ENCODE measurements at places on chromosomes 3 and 15. TPM values are rescaled to one million over a fixed set of nuclear protein-coding genes. Genes with fewer than 3 reads are reported as not detected.

DNA sequence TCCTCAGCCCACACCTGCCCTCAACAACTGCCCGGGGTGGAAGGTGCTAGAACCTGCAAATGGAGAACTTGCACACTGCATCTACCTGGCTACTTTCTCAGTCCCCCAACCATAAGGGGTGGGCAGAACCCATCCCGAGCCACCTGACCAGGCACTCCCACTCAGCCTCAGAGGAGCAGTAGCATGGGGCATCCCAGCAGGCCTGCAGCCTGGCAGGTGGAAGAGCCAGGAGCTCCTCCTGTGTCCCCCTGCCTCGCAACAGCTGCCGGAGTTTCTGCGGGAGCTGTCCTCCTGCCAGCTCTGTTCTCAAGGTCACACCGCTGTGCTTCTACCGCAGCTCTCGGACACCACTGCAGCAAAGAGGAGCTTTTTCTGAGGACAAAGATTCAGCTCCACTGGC lies 27.5 kb downstream of the RAB6B start:
- H3K27ac ChIP-seq: no peak overlapping the region
- H3K4me3 ChIP-seq: no peak overlapping the region
- no peak for DNase-seq
- H3K4me1 ChIP-seq: no peaks in the 10 kb centered on the region
- H3K27me3 ChIP-seq: no peaks in the 10 kb centered on the region

DNA sequence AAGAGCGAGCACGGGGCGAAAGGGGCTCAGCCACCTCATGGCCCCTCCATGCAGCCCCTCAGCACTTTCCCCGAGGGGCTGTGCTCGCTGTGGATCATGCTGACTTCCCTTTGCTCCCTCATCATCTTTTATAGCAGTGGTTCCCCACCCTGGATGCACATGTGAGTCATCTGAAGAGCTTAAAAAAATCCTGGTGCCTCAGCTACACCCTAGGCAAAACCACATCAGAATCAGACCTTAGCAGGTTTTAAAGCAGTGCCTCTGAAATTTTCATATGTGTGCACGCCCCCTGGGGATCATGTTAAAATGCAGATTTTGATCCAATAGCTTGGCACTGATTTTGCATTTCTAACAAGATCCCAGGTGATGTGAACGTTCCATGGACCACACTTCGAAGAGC lies 50.9 kb downstream of the FEM1B start:
- H3K4me3 ChIP-seq: no peak overlapping the region
- H3K27me3 ChIP-seq: no peaks in the 10 kb centered on the region
- peaks cover 80% of the 10 kb centered on the region for H3K36me3 ChIP-seq
- H3K4me1 ChIP-seq: peaks cover 69% of the 10 kb centered on the region

DNA sequence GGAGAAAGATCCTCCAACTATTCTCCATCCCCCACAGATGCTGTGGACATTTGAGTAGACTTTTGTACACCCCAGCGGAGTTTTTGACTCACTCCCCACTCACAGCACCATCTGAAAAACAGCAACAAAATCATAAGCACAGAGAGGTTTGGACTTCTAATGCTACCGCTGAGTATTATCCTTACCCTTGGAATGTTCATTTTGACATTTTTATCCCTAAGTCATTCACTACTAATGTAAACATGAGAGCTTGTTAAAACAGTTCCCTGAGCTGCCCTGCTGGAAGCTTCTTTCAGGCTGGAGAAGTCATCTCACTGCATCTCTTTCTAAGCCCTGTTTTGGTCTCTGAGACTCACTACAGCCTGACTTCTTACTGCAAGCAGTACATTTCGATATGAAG lies 1045.9 kb downstream of the MCTP2 start:
- peak overlapping the region; percentile 26 for H3K4me3 ChIP-seq
- peaks cover 63% of the 10 kb centered on the region for H3K4me1 ChIP-seq
- H3K27me3 ChIP-seq: no peaks in the 10 kb centered on the region
- no peak for DNase-seq
- peak overlapping the region; percentile 83 for H3K27ac ChIP-seq

- no peaks in the 10 kb centered on the region for H3K27me3 ChIP-seq
- no peak overlapping the region for H3K4me3 ChIP-seq
- DNase-seq: no peak
- H3K36me3 ChIP-seq: no peaks in the 10 kb centered on the region
- no peak overlapping the region for H3K27ac ChIP-seq
These were observed 101.7 kb upstream of the MANF start for GRCh38 chr3:51283421-51283820.

GRCh38 chr3:61828184-61828874 lies 267.0 kb downstream of the PTPRG start:
- no peaks in the 10 kb centered on the region for H3K27me3 ChIP-seq
- peaks cover 11% of the 10 kb centered on the region for H3K4me1 ChIP-seq

DNA sequence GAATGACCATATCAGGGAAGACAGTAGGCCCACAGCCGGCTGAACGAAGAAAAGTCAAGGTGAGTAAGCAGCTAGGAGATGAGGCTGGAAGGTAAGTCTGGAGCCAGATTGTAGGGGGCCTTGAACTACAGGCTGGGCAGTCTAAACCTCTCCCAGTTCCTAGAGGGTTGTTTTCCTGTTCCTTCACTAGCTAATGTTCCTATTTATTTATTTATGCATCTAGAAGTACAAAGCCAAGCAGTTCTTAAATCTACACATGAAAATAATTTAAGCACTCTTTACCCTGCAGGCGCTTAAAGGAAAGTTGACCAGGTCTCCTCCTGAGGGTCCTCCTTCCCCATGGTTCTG lies 3.7 kb downstream of the ACAA1 start:
- peaks cover 22% of the 10 kb centered on the region for H3K4me1 ChIP-seq
- DNase-seq: peak; percentile 17
- H3K4me3 ChIP-seq: no peak overlapping the region
- H3K27me3 ChIP-seq: no peaks in the 10 kb centered on the region

DNA sequence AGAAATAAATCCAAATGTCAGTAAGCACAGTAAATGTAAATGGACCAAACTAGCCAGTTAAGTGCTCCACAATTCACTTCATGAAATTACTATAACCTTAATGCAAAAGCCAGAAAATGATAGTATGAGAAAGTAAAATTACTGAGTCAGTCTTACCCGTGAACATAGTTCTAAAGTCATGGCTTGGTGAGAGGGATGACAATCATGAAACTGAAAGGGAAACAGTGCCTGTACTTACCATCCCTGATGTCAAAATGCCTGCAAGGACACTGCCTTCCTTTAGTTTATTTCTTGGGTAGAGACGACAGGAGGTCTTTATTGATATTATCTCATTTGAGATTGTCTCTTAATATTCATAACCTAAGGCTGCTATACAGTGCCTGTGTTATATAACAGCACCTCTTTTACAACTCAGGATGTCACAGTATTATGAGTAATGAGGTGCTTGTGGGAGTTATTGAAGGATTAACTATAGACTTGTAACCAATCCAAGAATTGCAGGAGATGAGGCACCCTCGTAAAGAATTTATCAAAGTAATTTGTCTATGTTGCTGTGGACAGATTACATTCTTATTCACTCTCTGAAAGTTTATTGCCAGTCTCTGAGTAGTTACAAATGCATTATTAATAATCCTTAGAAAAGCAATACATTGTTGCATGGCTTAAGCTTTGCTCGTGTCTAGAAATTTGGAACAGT lies 142.9 kb upstream of the BFSP2 start:
- no peaks in the 10 kb centered on the region for H3K36me3 ChIP-seq
- no peak overlapping the region for H3K4me3 ChIP-seq
- no peak overlapping the region for H3K27ac ChIP-seq
- peaks cover 18% of the 10 kb centered on the region for H3K27me3 ChIP-seq
- no peak for DNase-seq

- H3K27me3 ChIP-seq: no peaks in the 10 kb centered on the region
- no peak for DNase-seq
- H3K4me1 ChIP-seq: peaks cover 32% of the 10 kb centered on the region
- no peaks in the 10 kb centered on the region for H3K36me3 ChIP-seq
- H3K4me3 ChIP-seq: no peak overlapping the region
These were observed 217.0 kb downstream of the PDCD6IP start for GRCh38 chr3:34015204-34016142.

- H3K36me3 ChIP-seq: no peaks in the 10 kb centered on the region
- no peak overlapping the region for H3K27ac ChIP-seq
- H3K27me3 ChIP-seq: peaks cover 11% of the 10 kb centered on the region
- DNase-seq: no peak
These were observed 7.9 kb downstream of the LYZL4 start for GRCh38 chr3:42402394-42403096.

GRCh38 chr15:61974118-61974517 lies 86.1 kb downstream of the VPS13C start:
- no peaks in the 10 kb centered on the region for H3K27me3 ChIP-seq
- H3K4me1 ChIP-seq: no peaks in the 10 kb centered on the region

DNA sequence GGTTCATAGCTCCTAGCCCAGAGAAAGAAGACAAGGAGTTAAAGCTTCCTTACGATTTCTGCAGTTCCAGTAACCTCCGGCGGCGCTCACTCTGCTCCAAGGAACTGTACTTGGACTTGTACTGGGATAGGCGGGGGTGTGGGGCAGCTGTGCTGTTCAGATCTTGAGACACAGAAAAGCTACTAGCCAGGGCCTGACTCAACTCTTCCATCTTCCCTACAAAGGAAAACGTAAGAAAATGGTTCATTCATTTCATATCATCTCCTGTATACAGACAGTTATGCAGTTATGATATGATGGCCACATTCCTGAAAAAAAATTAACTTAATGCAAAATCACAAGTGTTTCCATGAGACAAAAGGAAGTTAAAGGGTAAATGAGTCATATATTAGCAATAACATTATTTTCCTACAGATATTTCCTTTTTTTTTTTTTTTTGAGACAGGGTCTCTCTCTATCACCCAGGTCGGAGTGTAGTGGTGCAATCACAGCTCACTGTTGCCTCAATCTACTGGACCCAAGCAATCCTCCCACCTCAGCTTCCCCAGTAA lies 4.6 kb downstream of the SNUPN start:
- DNase-seq: peak; percentile 88
- no peaks in the 10 kb centered on the region for H3K27me3 ChIP-seq
- peaks cover 32% of the 10 kb centered on the region for H3K4me1 ChIP-seq
- peaks cover 14% of the 10 kb centered on the region for H3K36me3 ChIP-seq

DNA sequence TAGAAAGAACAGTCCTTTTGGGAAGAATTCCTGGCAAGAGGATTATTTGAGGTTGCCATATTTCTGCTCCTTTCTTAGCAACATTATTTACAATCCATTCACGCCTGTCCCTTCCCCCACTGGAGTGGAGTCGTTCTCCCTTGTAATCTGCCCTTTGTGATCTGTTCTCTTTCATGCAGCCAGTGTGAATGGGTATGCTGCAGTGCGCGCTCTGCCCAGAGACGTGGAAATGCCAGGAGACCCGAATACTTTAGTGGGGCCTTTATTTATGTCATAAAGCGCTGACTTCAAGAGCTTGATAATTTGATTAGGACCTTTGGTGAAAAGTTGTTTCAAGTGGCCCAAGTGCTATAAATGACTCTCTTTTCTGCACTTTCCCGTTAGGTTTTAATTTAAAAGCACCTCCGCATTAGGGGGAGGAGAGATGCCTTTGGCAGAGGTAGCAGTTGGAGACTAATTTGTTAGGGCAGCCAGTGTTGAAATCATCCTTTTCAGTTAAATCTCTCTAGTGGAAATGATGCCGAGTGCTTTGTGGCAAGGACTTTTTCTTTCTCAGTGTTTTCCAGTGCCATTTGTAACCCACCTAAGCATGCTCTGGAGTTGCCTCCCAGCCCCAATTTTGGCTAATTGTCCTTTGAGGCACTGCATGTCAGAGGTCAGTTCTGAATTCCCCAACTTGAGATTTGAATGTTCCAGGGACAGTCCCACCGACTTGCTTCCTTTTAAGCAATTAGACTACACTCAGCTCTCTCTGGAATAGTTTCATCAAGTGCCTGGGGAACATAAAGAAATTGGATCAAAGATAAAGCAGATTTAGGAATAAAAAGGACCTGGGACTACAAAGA lies 52.4 kb downstream of the PSMD6 start:
- H3K4me1 ChIP-seq: peaks cover 66% of the 10 kb centered on the region
- DNase-seq: no peak
- peak overlapping the region; percentile 19 for H3K27ac ChIP-seq
- peaks cover 7% of the 10 kb centered on the region for H3K36me3 ChIP-seq
- H3K27me3 ChIP-seq: no peaks in the 10 kb centered on the region

- peaks cover 18% of the 10 kb centered on the region for H3K4me1 ChIP-seq
- no peaks in the 10 kb centered on the region for H3K36me3 ChIP-seq
- H3K27me3 ChIP-seq: peaks cover 5% of the 10 kb centered on the region
- H3K27ac ChIP-seq: no peak overlapping the region
- H3K4me3 ChIP-seq: peak overlapping the region; percentile 27
These were observed 1.7 kb downstream of the SYNM start for GRCh38 chr15:99106417-99107220.

- DNase-seq: no peak
- H3K4me3 ChIP-seq: no peak overlapping the region
- H3K4me1 ChIP-seq: no peaks in the 10 kb centered on the region
- no peaks in the 10 kb centered on the region for H3K36me3 ChIP-seq
These were observed 65.2 kb downstream of the TLE3 start for GRCh38 chr15:70032509-70032908.

- DNase-seq: no peak
- H3K36me3 ChIP-seq: no peaks in the 10 kb centered on the region
- H3K27me3 ChIP-seq: no peaks in the 10 kb centered on the region
- no peak overlapping the region for H3K4me3 ChIP-seq
These were observed 64.9 kb upstream of the RBMS3 start for GRCh38 chr3:29215948-29216347.

DNA sequence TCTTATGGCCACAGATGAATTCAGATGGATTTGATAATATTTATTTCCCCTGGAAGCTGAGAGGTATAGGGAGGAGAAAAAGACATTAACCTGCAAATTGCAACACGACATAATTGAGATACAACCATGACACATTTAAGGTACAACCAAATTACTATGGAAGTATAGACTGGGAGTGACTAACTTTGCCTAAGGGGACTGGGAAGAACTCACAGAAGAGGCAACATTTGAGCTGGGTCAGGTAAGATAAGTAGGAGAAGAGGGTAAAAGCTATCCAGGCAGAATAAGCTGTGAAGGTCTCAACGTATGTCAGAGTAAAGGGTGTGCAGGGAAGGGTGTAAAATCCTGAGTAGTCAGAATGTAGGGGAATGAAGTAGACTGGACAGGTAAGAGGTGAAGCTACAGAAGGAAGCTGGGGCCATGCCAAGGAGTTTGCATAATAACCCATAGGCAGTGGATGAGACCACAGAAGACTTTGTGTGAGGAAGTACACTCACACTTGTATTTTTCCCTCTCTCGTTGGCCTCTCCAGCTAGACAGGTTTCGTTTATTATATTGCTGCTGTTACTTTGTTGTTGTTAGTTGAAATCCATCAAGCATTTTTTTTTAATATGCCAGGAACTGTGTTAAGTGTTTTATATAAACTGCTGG lies 28.0 kb upstream of the PTX3 start:
- H3K4me3 ChIP-seq: no peak overlapping the region
- peaks cover 5% of the 10 kb centered on the region for H3K4me1 ChIP-seq
- no peak for DNase-seq
- no peaks in the 10 kb centered on the region for H3K27me3 ChIP-seq
- no peaks in the 10 kb centered on the region for H3K36me3 ChIP-seq
- no peak overlapping the region for H3K27ac ChIP-seq

Gene OXSM
- total RNA-seq: 8.3 TPM

Gene C3orf18
- total RNA-seq: 2.2 TPM

Gene KLHL6
- not detected for total RNA-seq

Gene RPL35A
- total RNA-seq: 861 TPM

Gene CHST13
- total RNA-seq: not detected

Gene STRA6
- 25.8 TPM for total RNA-seq

Gene PLXNB1
- total RNA-seq: 76.7 TPM
